ENCODE measurements at places on chromosomes 11 and 22.

DNA sequence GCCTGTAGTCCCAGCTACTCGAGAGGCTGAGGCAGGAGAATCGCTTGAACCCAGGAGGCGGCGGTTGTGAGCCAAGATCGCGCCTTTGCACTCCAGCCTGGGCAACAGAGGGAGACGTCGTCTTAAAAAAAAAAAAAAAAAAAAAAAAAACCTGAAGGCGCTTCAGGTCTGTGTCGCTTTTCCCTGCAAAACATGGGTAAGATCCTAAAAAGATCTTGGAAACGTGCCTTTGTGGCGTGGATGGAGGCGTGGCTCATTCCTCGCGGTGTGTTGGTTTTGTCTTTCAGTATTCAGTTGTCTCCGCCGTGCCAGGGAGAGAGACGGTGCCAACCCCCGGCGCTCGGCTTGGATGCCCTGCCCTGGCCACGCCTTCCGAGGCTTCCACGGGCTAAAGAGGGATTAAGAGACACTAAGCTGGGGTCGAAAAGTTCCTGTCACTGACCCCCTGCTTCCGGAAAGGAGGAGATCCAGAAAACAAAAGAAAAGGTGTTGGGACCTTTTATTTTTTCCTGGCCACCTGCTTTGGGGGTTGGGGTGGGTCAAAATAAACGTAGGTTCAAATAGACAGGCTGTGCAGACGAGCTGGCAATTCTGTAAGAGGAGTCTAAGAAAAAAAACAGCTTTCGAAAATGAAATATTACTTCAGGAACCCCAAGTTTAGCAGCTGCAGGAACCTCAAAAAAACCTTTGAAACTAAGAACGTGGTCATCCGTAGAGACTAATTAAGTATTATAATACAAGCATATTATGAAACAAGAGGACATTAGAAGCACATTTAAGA, 1.1 kb upstream of the SLC35F2 start:
- DNase-seq = no peak

- no peak for DNase-seq
These were observed 54.4 kb upstream of the GRK2 start for GRCh38 chr11:67211656-67212436.

DNA sequence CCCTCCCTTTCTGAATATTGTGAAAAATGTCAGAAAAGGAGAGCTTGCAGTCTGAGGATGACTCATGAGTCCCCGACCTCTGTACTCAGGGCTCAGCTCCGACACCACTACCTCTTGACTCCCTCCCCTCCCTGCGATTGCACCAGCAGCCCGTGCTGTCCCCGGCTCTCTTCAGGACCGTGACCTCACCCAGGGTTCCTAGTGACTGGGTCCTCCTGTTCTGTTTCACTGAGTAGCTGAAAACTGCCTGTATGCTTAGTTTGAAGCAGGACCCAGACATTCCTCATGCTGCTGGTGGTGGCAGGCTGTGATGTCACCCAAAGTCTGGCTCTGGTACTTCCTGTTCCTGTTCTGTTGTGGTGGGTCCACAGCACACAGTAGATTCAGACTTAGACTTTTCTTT, 11.7 kb downstream of the PHRF1 start:
- DNase-seq = peak; percentile 49

GRCh38 chr11:68690671-68691401, 6.5 kb downstream of the GAL start:
- DNase-seq = no peak

GRCh38 chr11:115334932-115335788, 169.1 kb downstream of the CADM1 start:
- DNase-seq = no peak

DNA sequence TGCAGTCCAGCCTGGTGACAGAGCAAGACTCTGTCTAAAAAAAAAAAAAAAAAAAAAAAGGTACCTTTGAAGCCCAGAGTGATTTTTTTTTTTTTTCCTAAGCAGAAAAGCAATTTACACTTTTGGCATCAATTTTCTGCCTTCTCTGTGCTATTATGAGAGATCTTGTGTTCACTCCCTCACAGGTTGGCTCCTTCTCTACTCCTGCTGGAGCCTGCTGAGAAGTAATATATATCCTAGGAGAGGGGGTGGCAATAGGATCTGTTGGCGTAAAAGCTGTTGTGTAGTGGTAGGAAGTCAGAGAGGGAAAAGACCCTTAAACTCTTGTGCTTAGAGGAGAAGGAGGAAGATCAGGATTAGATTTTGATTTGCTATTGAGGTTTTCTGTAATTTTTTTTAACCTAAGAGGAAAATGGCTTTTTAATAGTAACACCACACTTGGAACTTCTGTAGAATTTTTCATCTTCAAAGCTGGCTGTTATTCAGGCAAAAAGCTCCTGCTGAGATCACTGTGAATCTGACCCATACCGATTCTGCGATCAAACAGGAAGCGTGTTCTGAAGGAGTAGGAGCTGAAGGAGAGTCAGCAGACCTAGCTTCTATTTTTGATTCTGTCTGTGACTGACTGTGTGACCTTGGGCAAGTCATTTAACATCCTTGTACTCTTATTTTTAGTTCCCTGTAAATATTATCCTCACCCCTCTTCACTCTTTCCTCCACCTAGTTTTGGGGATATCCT, 77.7 kb downstream of the TRIM44 start:
- DNase-seq = no peak

DNA sequence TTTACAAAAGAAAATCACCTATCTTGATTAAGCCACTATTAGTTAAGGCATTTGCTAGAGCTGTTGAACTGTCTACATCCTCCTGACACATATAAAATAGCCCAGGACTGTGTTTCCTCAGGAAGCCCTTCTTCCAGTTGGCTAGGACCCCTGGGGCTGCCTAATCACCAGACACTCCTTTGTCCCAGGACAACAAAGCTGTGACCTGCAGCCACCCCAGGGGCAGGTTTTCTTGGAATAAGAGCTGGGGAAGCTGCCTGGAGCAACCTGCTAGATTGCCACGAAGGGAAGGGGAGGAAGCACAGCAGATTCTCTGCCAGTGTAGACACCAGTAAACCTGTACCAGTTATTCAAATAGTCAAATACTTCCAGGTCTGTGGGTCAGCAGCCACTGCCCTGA, 17.6 kb downstream of the CHST1 start:
- no peak for DNase-seq

DNA sequence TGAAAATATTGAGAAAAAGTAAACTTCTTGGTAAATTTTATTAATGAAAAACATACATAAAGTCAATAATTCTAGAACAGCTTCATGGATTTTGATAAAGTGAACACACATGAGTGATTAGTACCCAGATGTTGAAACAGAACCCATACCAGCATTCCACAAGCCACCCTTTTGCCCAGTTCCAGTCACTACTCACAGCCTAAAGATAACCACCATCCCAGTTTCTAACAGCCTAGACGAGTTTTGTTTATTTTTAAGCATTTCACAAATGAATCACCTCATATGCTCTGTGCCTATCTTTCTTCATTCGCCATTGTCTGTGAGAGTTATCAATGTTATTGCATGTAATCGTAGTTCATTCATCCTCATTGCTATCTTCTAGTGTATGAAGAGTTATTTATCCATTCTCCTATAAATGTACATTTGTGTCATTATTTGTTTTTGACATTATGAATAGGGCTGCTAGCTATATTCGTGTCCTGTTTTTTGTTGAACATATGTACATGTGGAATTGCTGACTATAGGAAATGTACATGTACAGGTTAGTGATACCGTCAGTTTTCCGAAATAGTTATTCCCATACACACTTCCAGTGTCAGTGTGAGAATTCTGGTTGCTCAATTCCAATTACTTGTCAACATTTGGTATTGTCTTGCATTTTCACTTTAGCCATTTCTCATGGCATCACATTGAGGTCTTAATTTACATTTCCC, 44.5 kb upstream of the TEAD1 start:
- DNase-seq = no peak

DNA sequence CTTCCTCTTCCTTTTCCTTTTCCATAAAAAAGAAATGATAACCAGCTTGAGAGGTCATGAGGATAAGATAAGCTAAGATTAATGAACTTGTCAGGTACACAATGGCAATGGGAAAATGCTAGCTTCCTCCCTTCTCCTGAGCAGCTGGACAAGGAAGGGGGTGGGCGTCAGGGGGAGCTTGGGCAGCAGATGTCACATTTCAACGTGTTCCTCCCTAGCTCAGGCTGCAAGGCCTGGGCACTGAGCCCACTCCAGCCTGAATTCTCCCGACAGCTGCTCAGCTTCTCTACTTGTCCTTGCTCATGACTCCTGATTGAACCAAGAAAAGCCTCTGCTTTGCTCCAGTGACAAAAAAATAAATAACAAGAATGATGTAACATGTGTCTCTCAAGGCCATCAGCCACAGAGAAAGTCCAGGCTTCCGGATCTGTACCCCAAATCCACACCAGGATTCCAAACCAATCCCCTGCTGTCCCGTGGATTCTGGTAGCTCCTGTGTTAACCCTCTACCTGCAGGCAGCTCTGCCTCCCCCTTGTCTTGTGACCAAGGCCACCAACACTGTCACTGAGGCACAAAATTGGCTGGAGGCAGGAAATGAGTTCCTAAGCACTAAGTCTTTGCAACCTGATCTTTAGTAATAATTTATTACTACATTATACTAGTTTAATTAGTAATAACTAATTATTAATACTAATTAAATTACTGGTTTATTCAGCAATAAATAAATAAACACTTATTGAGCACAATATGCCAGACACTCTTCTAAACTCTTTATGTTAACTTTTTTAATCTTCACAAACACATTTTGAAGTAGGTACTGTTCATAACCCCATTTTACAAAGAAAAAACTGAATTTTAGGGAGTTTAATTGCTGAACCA, 146.5 kb downstream of the CCDC34 start:
- DNase-seq = no peak

GRCh38 chr11:103898065-103898464, 138.4 kb upstream of the DDI1 start:
- no peak for DNase-seq

DNA sequence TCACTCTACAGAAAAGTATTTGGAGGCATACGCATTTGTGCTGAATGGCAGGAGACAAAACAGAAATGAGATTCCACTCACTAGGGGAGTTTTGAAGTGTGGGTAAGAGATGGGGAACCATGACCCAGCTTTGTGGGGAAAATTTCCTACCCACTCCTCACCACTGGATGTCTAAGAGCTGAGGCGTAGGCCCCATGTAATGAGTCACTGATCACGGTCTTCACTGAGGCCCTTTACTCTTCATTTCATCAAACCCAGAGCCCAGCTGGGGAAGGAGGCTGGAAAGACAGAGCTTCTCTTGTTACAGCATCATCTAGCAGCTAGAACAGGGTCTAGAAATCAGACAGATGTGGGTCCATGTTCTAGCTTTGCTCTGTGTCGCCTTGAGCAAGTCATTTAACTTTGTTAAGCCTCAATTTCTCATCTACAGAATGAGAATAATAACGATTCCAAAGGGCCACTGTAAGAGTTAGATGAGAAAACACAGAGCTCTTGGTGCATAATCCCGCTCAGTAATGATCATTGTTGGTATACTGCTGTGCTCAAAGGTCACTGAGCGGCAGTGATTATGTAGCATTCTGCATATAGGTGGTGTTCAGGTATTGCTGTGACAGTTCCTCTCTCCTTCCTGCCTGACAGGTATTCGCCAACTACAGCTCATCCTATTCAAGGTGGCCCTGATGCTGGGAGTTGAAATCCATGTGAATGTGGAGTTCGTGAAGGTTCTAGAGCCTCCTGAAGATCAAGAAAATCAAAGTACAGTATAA, 97.2 kb downstream of the MICAL2 start:
- DNase-seq = no peak

GRCh38 chr22:39146256-39147101, 6.0 kb downstream of the CBX7 start:
- no peak for DNase-seq

DNA sequence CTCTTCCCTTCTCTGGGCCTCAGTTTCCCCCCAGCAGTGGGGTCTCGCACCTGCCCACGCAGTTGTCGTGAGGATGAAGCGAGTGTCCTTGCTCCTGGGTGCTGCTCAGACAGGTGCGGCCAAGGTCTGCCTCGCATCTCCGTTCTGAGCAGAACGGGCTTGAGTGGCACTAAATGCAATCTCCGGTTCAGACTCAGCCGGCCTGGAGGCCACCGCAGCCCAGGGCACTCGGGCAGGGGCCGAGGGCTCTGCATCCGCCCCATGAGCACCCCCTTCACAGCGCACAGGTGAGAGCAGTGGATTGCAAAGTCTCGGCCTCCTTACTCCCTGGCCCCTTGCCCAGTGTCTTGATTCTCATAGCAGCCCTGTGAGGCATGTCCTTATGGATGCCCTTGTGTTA, 30.1 kb upstream of the SLC22A12 start:
- no peak for DNase-seq

DNA sequence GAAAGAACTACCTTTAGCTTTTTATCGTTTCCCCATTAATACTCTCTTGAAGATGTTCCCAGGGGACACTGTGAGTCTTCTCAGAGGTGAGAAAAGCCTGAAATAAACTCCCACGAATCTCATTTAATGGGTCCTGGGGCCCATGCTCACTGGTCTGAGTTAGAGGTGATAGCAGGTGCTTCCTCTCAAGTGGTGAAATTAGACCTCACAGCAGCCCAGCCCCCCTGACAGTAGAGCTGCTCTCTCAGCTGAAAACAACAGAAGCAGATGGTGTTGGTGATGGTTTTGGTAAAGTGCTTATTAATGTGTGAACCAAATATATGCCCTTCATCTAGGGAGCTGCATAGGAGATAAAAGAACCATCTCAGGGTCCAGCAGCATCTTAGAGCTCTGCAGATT, 76.8 kb upstream of the VPREB1 start:
- no peak for DNase-seq

GRCh38 chr11:64466115-64466718, 107.3 kb downstream of the RPS6KA4 start:
- DNase-seq = no peak

GRCh38 chr11:120509346-120510053, 2.0 kb upstream of the GRIK4 start:
- DNase-seq = no peak

DNA sequence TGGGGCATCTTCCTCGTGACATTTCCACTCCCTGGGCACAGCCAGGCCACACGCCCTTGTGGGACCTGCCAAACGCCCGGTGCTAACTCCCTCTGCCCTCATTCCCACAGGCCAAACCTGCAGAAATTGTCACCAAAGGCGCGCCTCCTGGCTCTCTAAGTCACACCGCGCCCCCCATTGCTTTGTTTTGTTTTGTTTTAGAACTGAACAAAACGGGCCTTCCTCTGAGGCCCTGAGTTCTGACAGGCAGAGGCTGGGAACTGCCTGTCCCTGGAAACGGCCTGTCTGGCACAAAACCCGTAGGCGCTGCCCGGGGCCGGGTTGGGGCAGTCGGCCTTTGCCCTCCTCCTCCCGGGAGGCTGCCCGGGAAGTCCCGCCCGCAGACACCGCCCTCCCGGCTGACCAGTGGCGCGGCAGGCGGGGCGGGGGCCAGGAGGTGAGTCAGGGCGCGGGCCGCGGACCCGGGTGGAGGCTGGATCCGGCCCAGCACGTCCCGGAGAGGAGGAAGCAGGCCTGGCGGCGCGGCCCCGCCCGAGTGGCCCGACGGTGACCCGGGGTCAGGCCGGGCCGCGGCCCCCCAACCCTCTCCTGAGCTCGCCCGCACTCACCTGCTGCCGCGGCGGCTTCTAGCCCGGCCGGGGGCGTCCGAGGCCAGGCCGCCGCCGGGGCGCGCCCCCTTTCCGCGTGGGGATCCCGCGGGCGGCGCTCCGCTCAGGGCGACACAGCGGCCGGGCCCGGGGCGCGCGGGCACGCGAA, 465 bp downstream of the SUN2 start:
- peak; percentile 34 for DNase-seq

- no peak for DNase-seq
These were observed 155.2 kb downstream of the DCDC1 start for GRCh38 chr11:31214372-31214771.

GRCh38 chr11:11845071-11845470, 3.3 kb downstream of the USP47 start:
- DNase-seq = no peak

GRCh38 chr11:12634329-12634728, 39.9 kb upstream of the TEAD1 start:
- no peak for DNase-seq

GRCh38 chr11:75445315-75445953, 12.4 kb upstream of the KLHL35 start:
- peak; percentile 43 for DNase-seq

Data from stimulated activated CD8-positive, alpha-beta memory T cell treated with anti-CD3 and anti-CD28 coated beads, Interleukin-15, amount 100 ng/mL, for 4 hours (primary cell).